ENCODE measurements at places on chromosomes 3 and 15.

- no peak for DNase-seq
Observed at GRCh38 chr3:141307351-141308059, 60.8 kb upstream of the ZBTB38 start.

GRCh38 chr3:161848376-161848775 lies 351.8 kb downstream of the OTOL1 start:
- no peak for DNase-seq

GRCh38 chr15:41512940-41513505 lies 604 bp downstream of the LTK start:
- DNase-seq, result no peak

GRCh38 chr3:197165890-197166289 lies 132.5 kb downstream of the DLG1 start:
- no peak for DNase-seq

- no peak for DNase-seq
Observed at GRCh38 chr15:101615414-101615985, 36.7 kb downstream of the TM2D3 start.

DNA sequence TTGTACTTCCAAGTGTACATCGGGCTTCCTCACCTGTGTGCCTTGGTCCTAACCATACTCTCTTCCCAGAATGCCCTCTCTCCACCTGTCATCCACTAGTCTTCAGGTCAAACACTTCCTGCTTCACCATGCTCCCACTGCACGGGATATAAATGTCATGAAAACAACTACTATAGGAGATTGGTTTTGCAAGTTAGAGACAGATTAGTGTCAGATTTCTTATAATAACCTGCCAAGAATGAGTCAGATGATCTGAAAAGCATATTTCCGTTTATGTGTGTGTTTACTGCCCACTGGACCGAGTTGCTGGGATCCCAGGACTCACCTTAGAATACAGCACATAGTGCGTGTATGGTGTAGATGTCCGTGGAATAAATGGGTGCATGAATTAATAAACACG lies 21.4 kb downstream of the PLA1A start:
- no peak for DNase-seq

- DNase-seq, result no peak
Observed at GRCh38 chr15:23397779-23398178, 43.2 kb downstream of the GOLGA8S start.

DNA sequence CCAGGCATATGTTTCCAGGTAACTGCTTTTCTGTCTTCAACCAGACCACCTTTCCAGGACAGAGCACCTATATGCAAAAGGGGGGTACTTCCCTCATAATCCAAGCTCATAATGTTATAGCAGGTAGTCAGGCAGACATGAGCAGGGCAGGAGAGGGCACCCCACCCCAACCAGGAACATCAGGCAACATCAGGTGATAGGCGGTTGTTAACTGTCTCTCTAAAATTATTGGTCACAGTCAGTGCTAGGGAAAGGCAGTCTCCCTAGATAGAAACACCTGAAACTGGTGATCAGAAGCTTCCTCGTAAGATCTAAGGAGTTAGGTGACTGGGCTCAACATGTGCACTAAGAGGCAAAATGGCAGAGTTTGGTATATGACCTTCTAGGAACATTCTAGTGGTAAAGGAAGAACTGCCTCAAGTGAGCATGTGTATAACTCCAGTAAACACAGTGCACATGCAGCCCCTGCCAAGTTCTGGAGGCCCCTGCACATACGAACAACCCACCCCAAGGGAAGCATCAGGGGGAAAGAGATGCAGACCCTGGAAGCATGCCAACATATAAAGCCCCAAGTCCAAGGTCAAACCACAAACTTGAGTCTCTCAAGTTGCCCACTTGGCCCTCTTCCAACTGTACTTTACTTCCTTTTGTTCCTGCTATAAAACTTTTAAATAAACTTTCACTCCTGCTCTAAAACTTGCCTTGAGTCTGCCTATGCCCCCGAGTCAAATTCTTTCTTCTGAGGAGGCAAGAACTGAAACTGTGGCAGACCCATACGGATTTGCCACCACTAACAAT lies 270.9 kb downstream of the ULK4 start:
- no peak for DNase-seq

DNA sequence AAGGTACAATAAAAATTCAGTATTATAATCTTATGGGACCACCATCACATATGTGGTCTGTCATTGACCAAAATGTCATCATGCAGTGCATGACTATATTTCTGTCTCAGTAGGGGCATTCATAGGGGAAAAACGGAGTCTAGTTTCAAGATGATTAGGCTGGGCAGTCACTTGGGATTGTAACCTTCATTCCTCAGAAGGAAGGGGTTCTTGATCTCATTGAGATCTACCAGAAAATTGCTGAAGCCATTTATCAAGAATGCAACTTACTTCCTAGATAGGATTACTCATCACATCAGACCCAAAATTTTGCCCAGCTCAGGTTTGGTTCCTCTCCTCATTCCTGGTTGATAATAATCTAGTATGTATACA lies 37.3 kb downstream of the BTD start:
- DNase-seq, result no peak

- DNase-seq, result no peak
Observed at GRCh38 chr3:191473661-191474198, 12.8 kb downstream of the PYDC2 start.

DNA sequence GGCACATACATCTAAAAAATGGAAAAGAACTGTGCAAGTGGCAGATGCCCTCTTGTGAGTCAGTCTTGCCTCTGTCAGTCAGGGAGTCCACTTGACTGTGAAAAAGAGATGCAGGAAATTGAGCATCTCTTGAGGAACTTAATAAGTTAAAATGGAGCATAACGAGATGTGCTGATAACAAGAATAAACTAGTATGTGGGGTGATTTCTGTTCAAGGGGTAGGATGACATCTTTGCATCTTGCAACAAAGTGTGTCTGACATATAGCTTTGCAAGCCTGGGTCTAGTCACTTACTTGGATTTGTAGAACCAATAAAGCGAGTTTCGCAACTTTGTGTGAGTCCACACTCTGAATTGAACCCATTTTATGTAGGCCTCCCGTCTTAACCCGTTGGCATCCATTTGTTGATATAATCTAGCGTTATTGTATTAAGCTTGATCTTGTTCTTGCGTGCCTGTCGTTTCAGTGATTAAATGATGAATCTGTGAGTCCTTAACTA lies 2.2 kb downstream of the USP3 start:
- no peak for DNase-seq

DNA sequence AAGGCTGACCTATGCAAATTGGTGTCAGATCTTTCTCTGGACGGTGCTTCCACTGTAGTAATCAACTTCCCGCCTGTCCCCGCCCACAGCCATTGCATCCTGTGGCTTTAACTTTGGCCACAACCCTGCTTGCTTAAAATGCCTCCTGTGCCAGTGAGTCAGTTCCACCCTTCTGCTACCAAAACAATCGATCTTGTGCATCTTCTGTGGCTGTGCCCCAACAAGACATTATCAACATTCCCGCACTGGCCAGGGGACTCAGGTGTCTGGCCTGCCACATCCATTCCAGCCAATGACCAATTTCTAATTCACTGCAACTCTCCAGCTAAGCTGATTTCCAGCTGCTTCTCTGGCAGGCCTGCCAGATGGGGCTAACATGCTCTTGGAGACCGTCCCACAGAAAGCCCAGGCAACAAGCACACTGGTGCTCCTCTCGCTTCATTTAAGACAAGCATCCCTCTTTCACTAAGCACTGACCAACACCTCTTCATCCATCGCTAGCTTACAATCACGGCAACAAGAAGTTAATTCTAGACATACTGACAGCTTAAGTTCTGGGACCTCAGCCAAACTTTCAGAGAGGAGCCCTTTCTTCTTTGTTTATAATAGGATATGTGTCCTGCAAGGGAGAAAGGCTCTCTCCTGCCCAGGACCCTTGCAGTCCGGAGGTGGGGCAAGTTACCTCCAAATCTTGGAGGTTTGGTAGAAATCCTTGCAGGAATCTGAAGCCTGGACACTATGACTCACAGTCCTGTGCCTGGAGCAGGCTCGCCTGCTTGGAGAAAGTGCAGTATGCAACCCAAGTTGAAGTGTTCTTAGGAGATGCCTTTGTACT lies 6.7 kb downstream of the CA12 start:
- DNase-seq, result no peak

- DNase-seq, result no peak
Observed at GRCh38 chr15:88484682-88485331, 17.3 kb downstream of the MRPS11 start.

GRCh38 chr15:58224068-58224467 lies 85.9 kb downstream of the AQP9 start:
- no peak for DNase-seq

GRCh38 chr3:154040283-154040682 lies 80.9 kb upstream of the ARHGEF26 start:
- no peak for DNase-seq

- DNase-seq, result no peak
Observed at GRCh38 chr3:17747174-17747889, 4.9 kb upstream of the TBC1D5 start.

DNA sequence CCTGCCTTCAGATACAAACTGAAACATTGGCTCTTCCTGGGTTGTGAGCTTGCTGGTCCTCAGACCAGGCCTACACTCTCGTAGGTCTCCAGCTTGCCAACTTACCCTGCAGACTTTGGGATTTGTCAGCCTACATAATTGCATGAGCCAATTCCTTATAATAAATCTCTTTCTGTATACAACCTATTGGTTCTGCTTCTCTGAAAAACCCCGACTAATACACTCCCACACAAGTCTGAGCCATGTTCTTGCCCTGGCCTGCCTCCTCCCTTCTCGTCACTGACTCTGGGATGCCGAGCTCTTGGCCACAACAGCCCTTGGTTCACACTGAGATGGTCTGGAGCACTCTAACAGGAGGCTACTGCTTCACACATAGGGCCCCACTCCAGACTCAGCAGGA lies 9.5 kb downstream of the CYP19A1 start:
- no peak for DNase-seq
